ENCODE measurements at places on chromosomes 5 and 9.

GRCh38 chr5:14946815-14947620, 75.4 kb upstream of the ANKH start:
- DNase-seq: peak; percentile 42

- no peak for DNase-seq
Measured at GRCh38 chr5:84862132-84862531, 477.5 kb upstream of the EDIL3 start.

GRCh38 chr9:95848764-95849163, 26.7 kb upstream of the ERCC6L2 start:
- DNase-seq: no peak

GRCh38 chr5:51573835-51574234, 190.6 kb downstream of the ISL1 start:
- DNase-seq: no peak

DNA sequence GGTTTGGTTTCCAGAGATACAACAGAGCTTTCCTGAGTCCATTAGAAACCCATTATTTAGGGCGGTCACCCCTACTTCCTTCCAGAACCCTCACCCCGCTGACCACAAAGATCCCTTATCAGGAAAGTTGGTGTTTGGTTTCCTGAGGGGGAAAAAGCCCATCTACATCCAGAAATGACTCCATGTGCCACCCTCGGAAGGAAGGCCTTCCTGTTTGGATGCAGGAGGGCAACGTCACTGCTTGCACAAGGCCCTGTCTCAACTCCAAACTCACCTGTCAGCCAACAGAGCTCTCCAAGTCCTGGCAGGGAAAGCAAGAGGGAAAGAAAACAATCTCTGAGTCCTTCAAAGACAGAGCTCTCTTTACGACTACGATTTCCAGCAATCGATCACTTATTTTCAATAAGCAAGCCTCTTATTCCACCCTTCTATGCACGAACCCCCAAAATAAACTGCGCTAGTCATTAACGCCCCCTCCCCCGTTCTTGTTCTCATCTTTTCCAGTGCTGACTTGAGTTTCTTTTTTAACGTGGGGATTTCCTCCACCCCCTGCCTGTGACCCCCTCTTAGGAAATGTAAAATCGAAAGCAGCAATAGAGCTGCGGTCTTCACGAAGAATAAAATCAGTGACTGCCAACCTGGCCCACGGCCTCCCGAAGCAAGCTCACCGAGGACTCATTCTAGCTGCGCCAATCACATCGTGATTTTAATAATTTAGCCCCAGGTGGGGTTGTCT, 35.7 kb upstream of the NTNG2 start:
- no peak for DNase-seq

DNA sequence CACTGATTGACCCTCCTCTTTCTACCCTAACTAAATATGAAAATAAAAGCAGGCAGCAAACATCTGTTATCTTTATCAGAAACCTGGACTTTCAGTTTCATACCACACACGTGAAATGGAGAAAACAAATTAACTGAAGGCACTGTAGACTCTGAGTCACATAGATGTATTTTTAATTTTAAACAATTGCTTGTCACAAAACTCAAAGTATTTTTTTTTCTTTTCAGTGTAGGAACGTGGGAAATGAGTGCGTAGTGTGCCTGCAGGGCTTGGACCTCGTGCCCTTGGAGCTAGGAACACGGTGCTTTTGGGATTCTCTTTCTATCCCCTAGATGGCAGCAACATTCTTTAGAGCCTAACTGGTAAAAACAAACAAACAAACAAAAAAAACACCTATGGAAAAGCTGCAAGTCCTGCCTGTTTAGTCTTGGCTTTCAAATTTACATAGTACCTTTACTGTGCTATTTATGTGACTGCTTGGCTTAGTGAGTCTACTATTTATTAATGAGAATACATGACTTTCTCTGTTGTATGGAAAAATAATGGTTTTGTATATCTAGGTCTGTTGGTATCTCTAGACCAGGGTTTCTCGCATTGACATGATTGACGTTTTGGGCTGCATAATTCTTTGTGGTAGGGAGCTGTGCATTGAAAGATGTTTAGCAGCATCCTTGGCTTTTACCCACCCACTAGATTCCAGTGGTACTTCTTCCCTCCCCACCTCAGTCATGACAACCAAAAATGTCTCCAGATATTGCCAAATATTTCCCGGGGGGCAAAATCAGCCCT, 16.8 kb upstream of the ACTBL2 start:
- DNase-seq: peak; percentile 87

GRCh38 chr5:82784521-82784920, 292.7 kb downstream of the TMEM167A start:
- no peak for DNase-seq

- DNase-seq: no peak
Measured at GRCh38 chr5:1378866-1379659, 34.2 kb upstream of the CLPTM1L start.

- peak; percentile 84 for DNase-seq
Measured at GRCh38 chr5:33299621-33300208, 141.1 kb upstream of the TARS1 start.

DNA sequence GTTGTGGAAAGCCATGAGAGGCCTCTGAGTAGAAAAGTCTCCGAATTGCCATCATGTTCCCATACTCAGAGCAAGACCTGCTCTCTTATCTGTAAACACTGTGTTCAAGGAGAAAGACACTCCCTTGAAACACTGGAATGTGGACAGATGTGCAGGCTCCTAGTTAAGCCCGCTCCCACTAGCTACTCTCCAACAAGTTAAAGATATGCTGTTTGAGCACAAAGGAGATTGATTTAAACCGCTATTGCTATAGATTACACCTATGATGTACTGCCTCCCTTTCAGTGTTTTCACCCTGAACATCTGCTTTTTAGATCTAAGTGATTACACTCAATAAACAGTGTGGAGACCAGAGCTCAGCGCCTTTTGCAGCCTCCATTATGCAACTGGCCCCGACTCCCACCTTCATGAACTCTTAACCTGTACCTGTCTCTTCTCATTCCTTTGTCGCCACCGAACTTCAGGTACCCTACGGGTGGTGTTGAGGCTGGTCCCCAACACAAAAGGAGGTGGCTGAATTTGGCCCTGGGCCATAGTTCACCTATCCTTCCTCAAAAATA, 47.5 kb downstream of the TMEM245 start:
- no peak for DNase-seq

GRCh38 chr5:7473668-7474215, 77.8 kb downstream of the ADCY2 start:
- no peak for DNase-seq

DNA sequence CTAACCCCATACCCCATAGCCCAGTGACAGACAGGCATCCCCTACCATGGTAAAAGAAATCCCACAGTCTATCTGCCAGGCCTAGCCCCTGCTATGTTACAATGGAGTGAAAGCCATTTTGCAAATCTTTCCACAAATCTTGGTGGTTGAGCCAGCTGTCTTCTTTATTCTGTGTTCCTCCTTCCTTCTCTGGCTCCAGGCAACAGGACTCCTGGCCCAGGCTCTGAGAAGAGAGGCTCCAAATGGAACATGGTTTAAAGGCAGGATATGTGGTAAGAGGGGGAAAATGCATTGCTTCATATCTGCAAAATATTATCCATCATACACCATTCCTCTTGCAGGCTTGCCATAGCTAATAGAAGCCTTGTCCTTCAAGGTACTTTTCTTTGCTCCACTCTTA, 25.2 kb downstream of the FGF1 start:
- no peak for DNase-seq

Data from choroid plexus epithelial cell (primary cell).